Stimulated activated CD8-positive, alpha-beta memory T cell treated with anti-CD3 and anti-CD28 coated beads, Interleukin-4, amount 100 ng/mL, for 24 hours (primary cell): ENCODE measurements at places on chromosomes 13 and 19.

DNA sequence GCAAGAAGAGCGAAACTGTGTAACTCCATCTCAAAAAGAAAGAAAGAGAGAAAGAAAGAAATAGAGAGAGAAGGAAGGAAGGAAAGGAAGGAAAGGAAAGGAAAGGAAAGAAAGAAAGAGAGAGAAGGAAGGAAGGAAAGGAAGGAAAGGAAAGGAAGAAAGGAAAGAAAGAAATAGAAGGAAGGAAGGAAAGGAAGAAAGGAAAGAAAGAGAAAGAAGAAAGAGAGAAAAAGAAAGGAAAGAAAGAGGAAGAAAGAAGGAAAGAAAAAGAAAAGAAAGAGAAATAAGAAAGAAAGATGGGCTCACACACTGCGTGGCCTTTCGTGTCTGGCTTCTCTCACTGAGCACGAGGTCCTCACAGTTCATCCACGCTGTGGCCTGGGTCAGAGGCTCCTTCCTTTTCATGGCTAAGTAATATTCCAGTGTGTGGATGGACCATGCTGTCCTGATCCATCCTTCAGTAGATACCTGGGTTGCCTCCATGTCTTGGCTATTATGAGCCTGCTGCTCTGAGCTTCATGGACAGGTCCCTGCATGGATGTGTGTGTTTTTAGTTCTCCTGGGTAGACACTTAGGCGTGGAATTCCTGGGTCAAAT, 67.4 kb upstream of the NFIC start:
- DNase-seq, result no peak

- DNase-seq, result no peak
Measured at GRCh38 chr13:18212873-18213272, 968.8 kb downstream of the TUBA3C start.

- DNase-seq, result no peak
Measured at GRCh38 chr19:8323781-8324185, 2.5 kb downstream of the RPS28 start.

DNA sequence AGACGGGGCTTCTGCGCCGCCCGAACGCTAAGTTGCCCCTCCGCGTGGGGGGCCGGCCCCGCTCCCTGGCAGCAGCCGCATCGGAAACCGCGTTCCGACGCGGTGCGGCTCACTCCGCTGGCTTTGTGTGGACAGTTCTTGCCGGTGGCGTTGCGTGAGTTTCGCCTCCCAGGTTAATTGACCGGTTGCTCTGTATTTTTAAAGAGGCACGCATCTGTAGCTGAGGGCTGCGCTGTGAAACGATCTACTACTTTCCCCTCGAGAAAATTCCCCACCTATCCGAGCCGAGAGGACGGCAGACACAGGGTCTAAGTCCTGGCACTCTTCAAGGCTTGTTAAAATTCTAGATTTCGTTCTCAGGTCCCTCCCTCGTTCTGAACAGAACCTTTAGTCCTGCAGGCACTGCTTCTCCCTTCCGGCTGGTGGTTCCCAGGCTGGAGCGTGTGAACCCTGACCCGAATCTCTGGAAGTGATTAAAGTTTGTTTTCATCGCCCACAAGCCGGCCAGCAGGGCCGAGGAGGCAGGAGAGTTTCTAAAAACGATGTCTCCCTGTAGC, 933 bp downstream of the ARHGEF7 start:
- DNase-seq, result no peak

DNA sequence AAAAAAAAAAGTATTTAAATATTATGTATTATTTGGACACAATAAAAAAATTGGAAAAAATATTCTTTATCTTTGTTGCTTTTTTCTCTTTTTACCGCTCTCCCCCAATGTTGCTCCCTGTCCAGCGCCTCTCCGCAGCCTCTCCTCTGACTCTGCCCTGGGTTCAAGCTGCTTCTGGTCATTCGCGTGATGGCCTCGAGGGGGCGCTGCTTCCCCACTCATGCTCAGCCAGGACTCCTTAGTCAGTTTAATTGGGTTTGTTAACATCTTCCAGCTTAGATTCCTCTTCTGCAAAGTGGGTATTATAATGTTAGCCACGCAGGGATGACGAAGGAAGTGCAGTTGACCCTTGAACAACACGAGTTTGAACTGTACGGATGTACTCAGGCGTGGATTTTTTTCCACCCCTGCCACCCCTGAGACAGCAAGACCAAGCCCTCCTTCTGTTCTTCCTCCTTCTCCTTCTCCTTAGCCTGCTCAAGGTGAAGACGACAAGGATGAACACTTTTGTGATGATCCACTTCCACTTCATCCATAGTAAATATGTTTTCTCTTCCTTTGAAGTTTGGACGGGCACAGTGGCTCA, 4.9 kb upstream of the NWD1 start:
- DNase-seq, result peak; percentile 19

DNA sequence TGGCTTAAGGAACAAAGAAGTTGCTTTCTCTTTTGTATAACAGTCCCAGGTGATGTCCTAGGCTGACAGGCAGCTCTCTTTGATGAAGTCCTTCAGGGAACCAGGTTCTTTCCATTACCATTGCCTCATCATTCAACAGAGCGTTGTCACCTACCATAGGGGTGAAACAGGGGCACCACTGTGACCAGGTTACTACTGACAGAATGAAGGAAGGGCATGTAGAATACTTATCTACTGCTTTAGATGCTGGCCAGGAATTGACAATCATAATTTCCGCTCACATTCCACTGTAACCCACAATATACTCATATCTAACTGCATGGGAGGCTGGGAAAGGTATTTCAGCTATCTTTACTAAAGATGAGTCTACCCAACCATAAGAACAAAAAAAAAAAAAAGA, 148.0 kb upstream of the FNDC3A start:
- no peak for DNase-seq

DNA sequence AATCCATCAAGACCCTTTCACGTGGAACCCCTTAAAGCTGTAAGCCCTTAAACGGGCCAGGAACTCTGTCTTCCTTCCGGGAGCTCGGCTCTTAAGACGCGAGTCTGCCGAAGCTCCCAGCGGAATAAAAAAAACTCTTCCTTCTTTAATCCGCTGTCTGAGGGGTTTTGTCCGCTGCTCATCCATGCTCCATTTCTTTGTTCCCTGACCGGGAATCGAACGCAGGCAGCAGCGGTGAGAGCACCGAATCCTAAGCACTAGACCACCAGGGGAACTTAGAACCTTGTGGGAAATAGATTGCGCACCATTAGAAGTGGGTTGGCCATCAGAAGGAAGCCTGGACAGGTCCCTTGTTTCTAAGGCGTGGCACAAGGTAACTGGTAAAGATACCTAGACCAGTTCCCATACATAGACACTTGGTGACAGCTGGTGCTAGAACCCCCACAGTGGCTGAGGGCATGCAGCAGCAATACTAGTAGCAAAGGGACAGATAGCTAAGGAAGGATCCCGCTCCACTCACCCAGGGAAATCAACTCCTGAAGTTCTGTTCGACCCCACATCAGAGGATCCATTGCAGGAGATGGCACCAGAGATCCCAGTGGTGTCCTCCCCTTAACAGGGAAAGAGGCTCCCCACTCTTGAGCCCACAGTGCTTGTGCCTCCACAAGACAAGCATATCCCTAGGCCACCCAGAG, 1.5 kb upstream of the RGCC start:
- DNase-seq, result no peak

DNA sequence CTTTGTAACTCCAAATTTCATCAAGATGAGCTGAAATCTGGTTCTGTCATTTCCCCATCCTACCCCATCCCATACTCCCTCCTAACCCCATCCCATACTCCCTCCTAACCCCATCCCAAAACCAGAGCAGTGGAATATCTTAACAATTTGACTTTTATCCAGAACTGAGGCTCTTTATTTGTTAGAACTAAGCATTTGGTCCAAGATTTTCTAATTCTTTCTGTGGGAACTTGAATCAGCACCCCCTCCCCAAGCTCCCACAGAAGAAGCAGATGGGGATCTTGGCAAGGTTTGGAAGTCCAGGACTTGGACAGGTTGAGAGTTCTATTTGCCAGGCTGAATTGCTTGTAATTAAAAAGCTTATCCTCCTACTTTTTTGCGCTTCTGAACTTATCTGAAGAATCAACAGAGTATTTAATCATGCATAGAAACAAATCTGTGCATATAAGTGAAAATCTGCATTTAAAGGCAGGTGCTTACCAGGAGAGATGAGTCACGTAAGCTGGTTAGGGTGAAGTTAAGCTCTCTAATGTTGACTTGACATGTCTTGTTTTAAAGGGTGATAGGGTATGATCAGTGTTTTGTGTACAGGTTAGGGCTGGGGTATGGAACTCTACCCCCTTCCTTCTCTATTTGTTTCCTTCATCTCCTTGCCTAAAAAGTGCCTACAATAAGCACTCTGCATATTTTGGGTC, 111.1 kb downstream of the COG6 start:
- no peak for DNase-seq

DNA sequence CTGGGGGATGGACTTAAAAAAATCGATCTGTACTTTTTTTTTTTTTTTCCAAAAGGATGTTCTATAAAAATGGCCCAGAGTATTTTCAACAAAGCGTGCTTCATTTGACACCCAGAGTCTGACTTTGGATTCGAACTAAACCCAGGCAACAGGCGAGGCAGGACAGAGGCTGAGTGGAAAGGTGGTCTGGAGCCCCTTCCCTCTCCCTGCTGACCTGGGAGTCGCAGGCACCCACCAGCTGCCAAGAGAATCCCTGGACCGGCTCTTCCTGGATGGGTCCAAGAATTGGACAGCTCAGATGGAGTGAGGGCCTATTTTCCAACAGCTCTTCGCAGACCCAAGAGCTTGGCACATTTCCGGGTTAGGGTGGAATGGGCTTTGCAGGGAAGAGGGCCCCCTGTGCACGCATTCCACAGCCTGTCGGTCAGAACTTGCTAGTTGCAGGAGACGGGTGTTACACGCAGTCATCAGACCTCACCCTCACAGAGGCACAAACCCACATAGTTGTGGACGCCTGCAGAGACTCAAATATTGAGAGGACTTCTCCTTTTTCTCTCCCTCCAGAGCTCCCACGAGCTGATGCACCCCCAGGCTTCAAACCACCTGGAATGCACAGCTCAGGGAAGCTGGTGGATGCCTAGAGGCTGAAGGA, 15.2 kb downstream of the KCTD15 start:
- no peak for DNase-seq

DNA sequence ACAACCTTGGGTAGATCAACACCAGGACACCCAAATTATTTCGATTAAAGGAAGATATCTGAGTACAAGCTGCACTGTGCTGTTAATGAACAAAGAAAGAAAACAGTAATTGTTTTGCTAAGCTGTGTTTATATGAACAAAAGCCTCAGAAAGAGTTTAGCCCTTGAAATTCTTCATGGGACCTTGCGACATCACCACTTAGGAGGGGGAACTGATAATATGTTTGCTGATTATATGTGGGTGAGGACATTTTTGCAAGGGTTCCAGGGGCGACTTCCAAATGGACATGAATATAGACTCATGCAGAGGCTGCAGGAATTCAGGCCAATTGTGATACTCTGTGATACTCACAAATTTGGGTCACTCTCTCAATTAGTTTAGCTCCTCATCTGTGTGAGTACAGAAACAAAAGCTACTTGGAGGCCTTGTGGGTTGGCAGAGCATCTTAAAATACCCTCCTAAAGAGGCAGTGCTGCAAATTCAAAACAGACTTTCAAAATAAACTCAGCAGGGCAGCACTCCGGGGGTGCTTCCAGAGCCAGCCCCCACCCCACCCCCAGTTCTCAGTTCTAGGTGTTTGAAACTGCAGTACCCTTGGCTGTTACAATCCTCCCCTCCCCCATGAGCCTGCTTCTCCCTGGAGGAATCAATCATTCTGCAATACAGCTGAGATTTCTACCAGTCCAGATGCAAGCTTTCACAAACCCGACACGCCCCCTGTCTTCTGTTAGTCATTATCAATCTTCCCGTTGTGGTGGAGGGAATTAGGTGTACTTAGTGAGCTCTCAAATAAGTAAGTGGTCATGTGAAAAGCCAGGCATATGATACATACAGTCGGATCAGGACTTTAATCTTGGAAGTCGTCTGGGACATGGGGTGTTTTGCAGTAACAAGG, 97.0 kb upstream of the MBNL2 start:
- no peak for DNase-seq

DNA sequence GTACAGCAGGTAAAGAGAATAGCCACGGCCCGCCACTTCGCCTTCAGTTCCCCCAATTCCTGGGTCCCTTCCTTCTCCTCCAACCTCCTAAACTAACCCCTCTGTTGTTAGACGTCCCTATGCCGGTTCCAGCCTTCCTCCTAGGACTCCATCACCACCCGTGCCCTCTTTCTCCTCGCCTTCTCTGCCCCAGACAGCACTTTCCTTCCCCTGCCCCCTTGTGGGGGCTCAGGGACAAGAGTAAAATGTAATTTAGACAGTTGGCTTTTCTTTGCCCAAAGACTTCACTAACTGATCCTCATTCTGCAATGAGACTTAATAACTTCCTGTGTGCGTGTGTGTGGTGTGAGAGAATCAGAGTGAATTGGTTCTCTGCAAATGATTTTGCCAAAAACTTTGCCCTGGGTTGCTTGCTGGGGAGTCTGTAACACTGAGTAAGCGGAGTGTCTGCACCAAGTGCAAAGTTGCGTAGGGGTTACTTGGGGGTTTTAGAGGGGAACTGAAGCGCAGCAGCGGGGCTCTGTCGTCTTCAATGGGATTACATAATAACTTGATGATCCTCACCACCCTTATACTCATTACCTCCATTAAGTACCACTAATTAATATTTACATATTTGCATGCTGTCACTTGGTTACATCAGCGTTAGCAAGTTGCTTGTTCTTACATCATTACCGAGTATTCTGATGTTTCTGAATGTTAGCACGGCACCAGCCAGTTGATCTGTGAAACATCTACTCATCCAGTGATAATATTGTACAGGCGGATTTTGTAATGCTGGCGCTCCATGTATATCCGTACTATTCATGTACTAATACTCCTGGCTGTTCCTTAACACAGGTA, 19.9 kb upstream of the SGCG start:
- no peak for DNase-seq

GRCh38 chr19:10379880-10380312, 476 bp downstream of the TYK2 start:
- no peak for DNase-seq

DNA sequence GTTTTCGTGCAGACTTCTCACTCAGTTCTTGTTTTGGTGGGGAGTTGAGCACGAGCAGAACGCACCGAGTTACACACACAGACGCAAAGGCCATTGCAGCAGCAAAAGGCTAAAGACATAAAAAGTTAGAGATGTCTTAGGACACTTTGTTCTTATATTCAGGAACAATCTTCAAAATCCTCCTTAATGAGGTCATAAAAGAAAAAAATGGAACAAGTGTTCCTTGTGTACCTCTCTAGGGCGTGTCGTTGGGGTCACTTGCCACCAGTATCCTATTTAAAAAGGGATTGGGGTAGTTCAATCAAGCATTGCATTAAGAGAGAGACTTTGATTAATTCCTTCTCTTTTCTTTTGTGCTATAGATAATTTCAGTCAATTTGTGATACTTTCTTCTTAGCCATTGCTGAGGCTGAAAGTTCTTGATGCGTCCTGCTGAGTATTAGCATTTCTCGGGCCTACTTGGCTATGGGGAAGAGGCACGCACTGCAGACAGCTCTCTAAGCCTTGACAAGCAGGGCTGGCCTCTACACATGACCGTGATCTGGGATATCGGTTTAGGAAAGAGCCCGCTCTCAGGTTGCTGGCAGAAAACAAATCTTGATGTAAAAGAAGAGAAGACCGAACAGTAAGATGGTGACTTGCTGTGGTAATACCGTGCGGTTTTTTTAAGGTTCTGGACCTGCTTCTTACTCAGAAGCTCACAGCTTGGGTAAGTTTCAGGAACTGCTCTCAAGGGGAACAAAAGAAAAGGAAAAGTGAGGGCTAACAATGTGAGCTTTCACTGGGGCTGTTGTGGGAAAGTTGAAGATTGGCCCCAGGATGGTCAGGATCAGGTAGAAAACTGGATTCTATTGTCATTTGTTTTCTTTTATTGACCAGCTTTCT, 223.6 kb downstream of the TM9SF2 start:
- DNase-seq, result no peak

- DNase-seq, result peak; percentile 70
Measured at GRCh38 chr19:52296773-52297600, at the start of gene ZNF480. Gene ZNF480 (plus strand): TSS chr19:52297169. CDS start chr19:52300413, 3,244 bp downstream.
